ENCODE measurements at places on chromosomes 1 and 21.
A peak's percentile ranks its signal among the peaks of the same experiment; 100 is the strongest.

GRCh38 chr1:6258675-6259074, 2.2 kb downstream of the GPR153 start:
- DNase-seq: no peak

- no peak for DNase-seq
Observed at GRCh38 chr1:57307392-57308170, 116.3 kb downstream of the DAB1 start.

GRCh38 chr1:156543066-156543465, 29.3 kb downstream of the IQGAP3 start:
- DNase-seq: no peak

GRCh38 chr21:41932576-41933312, 21.1 kb downstream of the C2CD2 start:
- no peak for DNase-seq

DNA sequence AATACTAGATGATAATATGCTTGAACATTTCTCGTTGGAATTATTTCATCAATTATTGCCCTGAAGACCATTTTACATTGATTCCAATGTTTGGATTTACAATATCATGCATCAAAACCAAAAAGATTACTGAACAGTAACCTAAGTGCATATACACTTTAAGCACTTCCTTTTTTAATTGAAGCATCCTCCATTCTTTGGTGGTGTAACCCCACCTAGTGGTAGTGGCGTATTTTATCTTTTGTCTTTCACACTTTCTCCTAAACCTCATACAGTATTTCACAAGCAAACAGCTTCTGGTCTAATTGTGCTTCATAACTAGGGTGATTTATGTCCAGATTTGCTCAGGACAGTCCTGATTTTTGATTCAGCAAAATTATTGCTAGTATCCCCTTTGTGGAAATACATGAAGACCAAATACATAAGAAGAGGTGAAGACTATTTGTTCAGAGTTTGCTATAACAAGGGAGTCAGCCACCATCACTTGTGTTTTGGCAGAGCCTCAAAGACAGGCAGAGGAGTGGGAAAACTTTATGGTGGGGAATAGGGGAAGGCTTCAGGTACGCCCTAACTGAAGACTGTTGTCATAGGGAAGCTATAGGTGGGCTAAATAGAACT, 3.4 kb upstream of the NVL start:
- DNase-seq: peak; percentile 37
